ENCODE measurements at places on chromosomes 3 and 15. TPM values are rescaled to one million over a fixed set of nuclear protein-coding genes. Genes with fewer than 3 reads are reported as not detected.

DNA sequence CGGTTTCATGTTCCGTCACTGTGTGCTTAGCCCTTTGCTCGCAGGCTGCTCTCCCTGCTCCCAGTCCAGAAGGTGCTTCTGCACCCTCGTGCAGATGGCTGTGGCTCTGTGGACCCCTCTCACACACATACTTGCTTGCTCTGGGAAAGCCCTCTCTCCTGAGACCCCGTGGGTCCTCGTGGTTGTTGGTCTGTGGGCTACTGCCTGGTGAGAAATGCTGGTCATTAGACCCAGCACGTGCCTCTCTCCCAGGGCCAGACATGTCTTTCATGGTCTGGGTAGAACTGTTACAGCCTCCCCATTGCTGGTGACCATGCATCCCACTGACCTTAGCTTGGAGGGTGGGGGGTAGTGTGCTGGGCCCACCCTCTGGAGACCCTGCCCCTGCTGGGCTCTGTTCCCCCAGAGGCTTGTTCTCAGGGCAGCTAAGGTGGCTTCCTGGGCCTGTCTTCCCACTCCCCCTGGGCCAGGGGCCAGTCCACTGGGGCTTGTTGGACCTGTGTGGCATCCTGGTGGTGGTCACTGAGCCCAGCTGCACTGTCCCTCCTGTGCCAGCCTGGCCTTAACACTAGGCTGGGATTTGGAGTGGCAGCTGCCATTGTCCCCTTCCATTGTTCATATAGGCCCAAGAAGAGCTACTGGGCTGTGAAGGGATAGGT is 10.6 kb downstream of the C15orf39 start:
- H3K27ac ChIP-seq, result no peak overlapping the region
- no peaks in the 10 kb centered on the region for H3K4me1 ChIP-seq
- no peak for DNase-seq
- no peaks in the 10 kb centered on the region for H3K27me3 ChIP-seq
- no peak overlapping the region for H3K4me3 ChIP-seq

- DNase-seq, result no peak
- H3K36me3 ChIP-seq, result no peaks in the 10 kb centered on the region
- no peaks in the 10 kb centered on the region for H3K4me1 ChIP-seq
- no peak overlapping the region for H3K27ac ChIP-seq
Observed at GRCh38 chr3:133542871-133543270, 30.6 kb upstream of the CDV3 start.

- H3K36me3 ChIP-seq, result no peaks in the 10 kb centered on the region
- no peak overlapping the region for H3K27ac ChIP-seq
- H3K4me3 ChIP-seq, result no peak overlapping the region
- no peak for DNase-seq
Observed at GRCh38 chr15:101305820-101306255, 10.8 kb upstream of the SNRPA1 start.

GRCh38 chr15:69140306-69140705 is 20.1 kb upstream of the GLCE start:
- H3K4me3 ChIP-seq, result no peak overlapping the region
- no peaks in the 10 kb centered on the region for H3K27me3 ChIP-seq
- no peak for DNase-seq
- no peak overlapping the region for H3K27ac ChIP-seq

- H3K4me3 ChIP-seq, result no peak overlapping the region
- peaks cover 4% of the 10 kb centered on the region for H3K4me1 ChIP-seq
Observed at GRCh38 chr15:77032052-77032646, 37.2 kb downstream of the PSTPIP1 start.

DNA sequence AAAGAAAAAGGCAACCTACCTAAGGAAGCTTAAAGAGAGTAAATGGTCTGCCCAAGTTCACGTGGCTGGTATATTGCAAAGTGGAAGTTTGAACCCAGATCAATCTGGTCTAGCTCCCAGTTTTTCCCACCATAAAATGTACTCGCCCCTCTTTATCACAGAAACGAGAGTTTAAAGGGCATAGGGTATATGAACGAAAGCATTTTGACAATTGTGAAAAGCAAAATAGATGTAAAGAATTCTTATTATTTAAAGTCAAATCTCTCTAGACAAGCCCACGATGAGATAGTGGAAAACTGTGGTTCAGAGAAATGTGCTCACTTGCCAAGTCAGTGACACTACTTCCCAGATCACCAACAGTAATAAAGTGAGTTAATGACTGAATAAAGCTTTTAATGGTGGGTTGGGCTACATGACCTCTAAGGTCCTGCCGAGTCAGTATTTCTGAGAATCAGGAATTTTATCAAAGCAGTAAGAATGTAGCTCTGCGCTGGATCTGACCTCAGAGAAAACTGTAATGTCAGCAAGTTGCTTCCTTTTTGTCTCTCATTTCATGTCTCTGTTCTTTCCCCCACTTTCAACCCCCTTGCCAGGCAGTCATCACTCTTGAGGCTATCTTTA is 23.3 kb upstream of the NEO1 start:
- H3K36me3 ChIP-seq, result no peaks in the 10 kb centered on the region
- DNase-seq, result no peak
- peaks cover 4% of the 10 kb centered on the region for H3K4me1 ChIP-seq
- no peak overlapping the region for H3K27ac ChIP-seq
- H3K4me3 ChIP-seq, result no peak overlapping the region

DNA sequence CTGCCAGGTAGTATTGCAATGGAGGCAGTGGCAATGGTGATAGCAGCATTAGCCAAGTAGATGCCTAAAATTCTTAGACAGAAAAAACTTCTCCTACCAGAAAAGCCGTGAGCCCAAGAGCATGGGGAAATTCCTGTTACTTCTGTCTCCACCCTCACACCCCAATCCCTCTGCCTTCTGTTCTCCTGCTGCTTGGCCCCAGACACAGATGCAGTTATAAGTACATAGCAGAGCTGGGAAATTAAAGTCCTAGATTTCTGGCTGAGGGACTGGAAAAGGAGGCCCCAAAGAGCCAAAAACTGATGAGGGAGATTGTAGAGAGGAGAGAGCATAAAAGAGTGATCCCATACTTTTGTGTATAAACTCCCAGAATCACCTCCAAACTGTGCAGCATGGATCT is 166.9 kb downstream of the SMAD6 start:
- no peak for DNase-seq
- H3K27me3 ChIP-seq, result no peaks in the 10 kb centered on the region
- no peaks in the 10 kb centered on the region for H3K4me1 ChIP-seq
- no peak overlapping the region for H3K27ac ChIP-seq
- no peaks in the 10 kb centered on the region for H3K36me3 ChIP-seq

GRCh38 chr15:62840526-62841268 is 201.8 kb upstream of the TPM1 start:
- DNase-seq, result no peak
- H3K27me3 ChIP-seq, result no peaks in the 10 kb centered on the region
- H3K4me3 ChIP-seq, result no peak overlapping the region
- H3K27ac ChIP-seq, result no peak overlapping the region
- no peaks in the 10 kb centered on the region for H3K4me1 ChIP-seq

GRCh38 chr3:148513096-148513543 is 184.6 kb upstream of the AGTR1 start:
- H3K27ac ChIP-seq, result no peak overlapping the region
- no peaks in the 10 kb centered on the region for H3K27me3 ChIP-seq
- no peaks in the 10 kb centered on the region for H3K36me3 ChIP-seq
- no peak overlapping the region for H3K4me3 ChIP-seq

DNA sequence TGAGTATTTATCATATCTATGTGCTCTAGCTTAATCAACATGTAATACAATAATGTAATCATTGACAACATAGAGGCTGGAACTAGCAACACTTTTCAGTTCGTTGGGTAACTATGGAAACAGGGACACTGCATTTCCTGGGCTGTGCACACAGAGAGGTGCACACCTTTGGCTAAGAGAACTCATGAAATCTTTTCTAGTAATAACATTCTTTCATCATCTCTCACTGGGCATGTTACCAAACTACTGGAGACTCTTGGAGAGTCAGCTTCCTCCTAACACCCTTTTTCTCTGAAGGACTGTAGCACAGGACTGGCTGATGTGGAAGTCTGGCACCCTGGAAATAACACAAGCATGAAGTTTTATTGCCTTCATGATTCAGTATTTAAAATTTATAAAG is 135.6 kb downstream of the KCNMB2 start:
- no peak for DNase-seq
- H3K4me3 ChIP-seq, result no peak overlapping the region

- no peaks in the 10 kb centered on the region for H3K36me3 ChIP-seq
- H3K4me3 ChIP-seq, result no peak overlapping the region
- H3K27me3 ChIP-seq, result no peaks in the 10 kb centered on the region
- no peak overlapping the region for H3K27ac ChIP-seq
- DNase-seq, result no peak
- no peaks in the 10 kb centered on the region for H3K4me1 ChIP-seq
Observed at GRCh38 chr15:66730168-66731021, 28.4 kb downstream of the SMAD6 start.

GRCh38 chr15:74656935-74657535 is 38.8 kb downstream of the EDC3 start:
- peaks cover 18% of the 10 kb centered on the region for H3K4me1 ChIP-seq
- H3K27ac ChIP-seq, result no peak overlapping the region
- no peaks in the 10 kb centered on the region for H3K36me3 ChIP-seq
- H3K27me3 ChIP-seq, result no peaks in the 10 kb centered on the region
- no peak overlapping the region for H3K4me3 ChIP-seq

DNA sequence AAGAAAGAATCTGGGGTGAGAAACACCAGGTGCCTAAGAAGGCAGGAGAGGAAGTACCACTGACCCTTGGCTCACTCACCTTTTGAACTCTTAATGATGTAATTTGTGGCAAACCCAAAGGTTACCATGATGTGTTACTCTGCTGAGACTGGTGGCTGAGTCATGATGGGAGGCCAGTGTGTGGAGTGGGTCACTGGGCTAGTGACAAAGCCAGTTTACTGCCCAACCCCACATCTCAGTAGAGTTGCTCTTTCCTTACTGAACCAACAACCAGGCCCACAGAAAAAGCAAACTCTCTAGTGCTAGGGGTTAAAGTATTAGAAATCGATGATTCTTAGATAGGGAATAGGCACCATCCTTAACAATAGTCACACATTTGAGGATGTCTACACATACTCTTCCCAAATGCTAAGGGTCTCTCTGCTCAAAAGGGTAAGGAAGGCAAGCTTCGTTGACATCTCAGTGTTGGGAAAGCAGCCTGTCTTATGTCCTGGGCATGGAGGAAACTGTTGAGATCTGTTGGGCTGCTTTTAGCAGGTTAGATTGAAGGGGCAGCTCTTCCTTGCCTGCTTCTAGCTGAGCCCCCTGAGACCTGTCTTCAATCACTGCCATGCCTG is 3.1 kb downstream of the RBP2 start:
- no peak overlapping the region for H3K27ac ChIP-seq
- peaks cover 7% of the 10 kb centered on the region for H3K4me1 ChIP-seq
- no peaks in the 10 kb centered on the region for H3K27me3 ChIP-seq
- DNase-seq, result no peak

DNA sequence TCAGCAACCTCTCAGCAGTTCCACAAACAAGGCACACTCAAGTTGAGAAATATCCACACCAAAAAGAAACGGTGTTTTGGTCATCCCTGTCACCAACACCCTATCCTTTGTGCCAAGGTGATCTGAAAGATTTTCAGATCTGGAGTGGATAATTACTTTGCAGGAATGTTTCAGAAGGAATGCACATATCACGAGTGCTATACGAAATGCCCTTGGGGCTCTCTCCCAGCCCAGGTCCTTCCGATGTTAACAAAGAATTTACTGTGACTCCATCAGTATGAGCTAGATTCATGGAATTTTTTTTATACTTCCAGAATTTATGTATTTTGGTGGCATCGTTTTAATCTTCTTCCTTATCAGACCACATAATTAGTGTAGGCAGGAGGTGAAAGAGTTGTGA is 105.0 kb downstream of the GRM7 start:
- no peak for DNase-seq
- no peaks in the 10 kb centered on the region for H3K4me1 ChIP-seq
- no peaks in the 10 kb centered on the region for H3K36me3 ChIP-seq
- H3K4me3 ChIP-seq, result no peak overlapping the region
- H3K27me3 ChIP-seq, result no peaks in the 10 kb centered on the region

DNA sequence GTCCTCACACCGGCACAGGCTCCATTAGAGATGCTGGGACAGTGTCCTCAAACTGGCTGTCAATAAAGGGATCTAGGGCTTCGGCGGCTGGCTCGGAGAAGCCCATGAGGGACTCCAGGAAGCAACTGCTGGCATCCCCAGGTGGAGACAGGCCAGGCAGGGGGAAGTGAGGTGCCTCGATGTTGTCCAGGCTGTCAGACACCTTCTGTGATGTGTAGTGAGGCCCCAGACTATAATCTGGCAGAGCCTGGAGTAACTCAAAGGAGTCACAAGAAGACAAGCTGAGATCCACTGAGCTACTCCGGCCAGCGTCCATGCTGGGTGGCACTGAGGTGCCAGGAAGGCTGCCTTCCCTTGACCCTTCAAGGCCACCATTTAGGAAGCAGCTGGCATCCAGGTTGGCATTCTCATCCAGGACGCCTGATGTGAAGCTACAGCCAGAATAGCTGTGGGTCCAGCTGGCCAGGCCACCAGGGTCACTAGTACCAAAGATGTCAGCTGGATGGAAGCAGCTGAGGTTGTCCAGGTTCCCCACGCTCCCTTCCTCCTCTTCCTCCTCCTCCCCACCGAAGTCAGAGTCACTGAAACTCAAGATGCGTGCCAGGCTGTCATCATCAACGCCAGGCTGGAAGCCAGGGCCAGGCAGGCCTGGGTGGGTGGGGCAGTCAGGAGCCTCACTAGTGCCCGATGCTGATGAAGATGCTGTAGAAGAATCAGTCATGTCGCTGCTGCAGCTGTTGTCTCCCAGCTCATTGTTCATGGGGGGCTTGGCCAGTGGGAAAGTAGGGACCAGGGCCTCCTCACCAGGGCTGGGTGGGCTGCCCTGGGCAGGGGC is 10.1 kb downstream of the CSRNP1 start:
- H3K36me3 ChIP-seq, result peaks cover 20% of the 10 kb centered on the region
- peak; percentile 30 for DNase-seq
- no peaks in the 10 kb centered on the region for H3K27me3 ChIP-seq
- peak overlapping the region; percentile 81 for H3K27ac ChIP-seq
- no peak overlapping the region for H3K4me3 ChIP-seq

GRCh38 chr3:55405436-55405835 is 81.7 kb downstream of the WNT5A start:
- no peak overlapping the region for H3K27ac ChIP-seq
- DNase-seq, result no peak
- no peaks in the 10 kb centered on the region for H3K4me1 ChIP-seq
- H3K27me3 ChIP-seq, result no peaks in the 10 kb centered on the region

FBLN2 gene
- total RNA-seq, result 16.8 TPM

GOLGA6L9 gene
- total RNA-seq, result 1.8 TPM

SLC9C1 gene
- not detected for total RNA-seq

C3orf52 gene
- total RNA-seq, result 16.1 TPM

MAP4 gene
- total RNA-seq, result 59.2 TPM

IGSF10 gene
- 0.69 TPM for total RNA-seq

AP3B2 gene
- 2.9 TPM for total RNA-seq

PP2D1 gene
- total RNA-seq, result not detected

RABL3 gene
- 6.8 TPM for total RNA-seq

C3orf20 gene
- not detected for total RNA-seq
